Testis (tissue), 5 donors: ENCODE measurements at places on chromosomes 2 and 18. TPM values are rescaled to one million over a fixed set of nuclear protein-coding genes. Genes with fewer than 3 reads are reported as not detected.

DNA sequence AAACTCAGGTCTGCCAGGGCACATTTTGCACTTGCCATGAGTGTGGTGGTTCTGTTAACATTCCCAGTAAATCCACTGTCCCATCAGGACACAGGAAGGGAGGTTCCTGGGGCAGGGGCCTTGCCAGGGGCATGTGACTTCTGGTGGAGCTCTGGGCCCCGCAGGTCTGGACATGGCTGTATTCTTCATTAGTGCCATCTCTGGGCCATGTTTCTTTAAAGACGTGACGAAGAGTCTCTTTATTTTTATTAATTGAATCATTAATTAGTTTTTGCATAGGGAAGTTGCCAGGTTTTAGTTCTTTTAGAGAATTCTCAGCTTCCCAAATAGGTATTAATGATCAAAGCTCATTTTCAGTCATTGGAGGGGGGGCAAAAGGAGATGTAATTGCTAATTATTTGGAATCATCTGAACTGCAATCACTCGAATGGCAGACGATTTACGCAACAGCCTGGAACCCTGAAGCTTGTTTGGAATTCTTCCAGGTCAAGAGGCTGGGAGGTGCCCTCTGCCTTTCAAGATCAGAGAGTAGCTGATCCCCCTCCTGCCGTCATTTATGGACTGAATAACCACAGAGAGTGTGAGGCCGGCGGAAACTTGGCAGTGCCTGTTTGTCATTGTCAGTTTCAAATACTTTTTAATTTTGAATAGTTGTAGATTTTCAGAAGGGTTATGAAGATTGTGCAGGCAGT, 106.2 kb downstream of the RTP5 start:
- no peak for DNase-seq

GRCh38 chr2:216690853-216691741, 4.3 kb downstream of the IGFBP5 start:
- peak; percentile 86 for DNase-seq

GRCh38 chr2:45889053-45889452, 237.6 kb downstream of the PRKCE start:
- DNase-seq = peak; percentile 31

GRCh38 chr18:38032516-38032915, 466.9 kb upstream of the CELF4 start:
- no peak for DNase-seq

DNA sequence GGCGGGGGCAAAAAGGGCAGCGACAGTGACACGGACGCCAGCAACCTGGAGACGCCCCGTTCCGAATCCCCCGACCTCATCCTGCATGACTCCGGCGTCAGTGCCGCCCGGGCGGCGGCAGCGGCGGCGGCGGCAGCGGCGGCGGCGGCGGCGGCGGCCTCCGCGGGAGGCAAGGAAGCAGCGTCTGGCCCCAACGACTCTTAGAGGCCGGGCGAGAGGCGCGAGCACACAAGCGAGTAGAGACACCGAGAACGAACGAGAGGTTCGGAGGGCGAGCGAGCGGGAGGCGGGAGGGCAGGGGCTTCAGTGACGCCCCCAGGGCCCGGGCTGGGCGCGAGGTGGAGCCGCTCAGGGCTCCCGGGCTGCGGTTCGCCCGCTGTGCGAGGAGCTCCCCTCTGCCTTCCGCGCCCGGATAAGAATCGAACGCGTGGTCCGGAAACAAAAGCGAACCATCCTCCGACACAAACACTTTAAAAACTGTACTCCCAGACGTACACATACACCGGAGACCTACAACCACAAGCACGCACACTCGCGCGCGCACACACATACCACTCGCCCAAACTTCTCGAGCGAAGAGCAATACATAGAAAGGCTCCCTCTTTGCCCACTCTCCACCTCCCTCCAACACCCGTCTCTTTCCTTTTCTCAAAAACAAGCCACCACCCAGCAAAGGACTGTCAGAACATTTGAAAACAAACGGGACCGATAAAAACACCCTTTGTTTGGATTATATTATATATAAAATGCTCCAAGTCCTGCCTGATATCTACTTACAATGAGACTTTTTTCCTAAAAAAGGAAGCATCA, 2.8 kb downstream of the SP9 start:
- DNase-seq = no peak

GRCh38 chr2:171592036-171592555, 69.8 kb downstream of the CYBRD1 start:
- no peak for DNase-seq

DNA sequence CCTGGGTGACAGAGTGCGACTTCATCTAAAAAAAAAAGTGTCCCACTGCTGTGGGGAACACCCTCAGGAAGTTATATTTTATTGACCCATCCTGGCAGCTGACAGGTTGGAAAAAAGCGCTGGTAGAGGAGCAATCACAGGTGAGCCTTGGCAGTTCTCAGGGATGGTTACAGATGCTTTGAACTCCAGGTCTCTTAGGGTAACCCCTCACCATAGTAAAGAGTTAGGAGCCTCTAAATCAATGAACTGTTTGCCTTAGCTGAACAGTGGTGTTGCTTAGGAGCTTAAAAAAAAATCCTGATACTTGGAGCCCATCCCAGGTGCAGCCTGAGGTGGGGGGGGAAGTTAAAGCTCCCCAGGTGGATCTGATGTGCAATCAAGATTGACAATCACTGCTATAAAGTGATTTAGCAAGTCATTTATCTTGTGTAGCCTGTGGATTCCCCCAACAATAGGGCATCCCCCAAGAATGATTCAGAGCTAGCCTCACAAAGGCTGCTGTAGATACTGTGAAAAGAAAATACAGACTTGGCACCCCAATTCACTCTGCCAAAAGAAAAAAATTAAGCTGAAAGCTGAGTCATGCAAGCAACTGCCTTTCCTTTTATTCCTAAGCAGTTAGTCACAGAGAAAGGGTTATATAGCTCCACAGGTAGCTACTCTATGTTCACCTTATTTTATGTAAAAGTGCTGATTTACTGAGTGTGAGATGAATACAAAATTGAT, 14.8 kb downstream of the SLC16A14 start:
- no peak for DNase-seq

DNA sequence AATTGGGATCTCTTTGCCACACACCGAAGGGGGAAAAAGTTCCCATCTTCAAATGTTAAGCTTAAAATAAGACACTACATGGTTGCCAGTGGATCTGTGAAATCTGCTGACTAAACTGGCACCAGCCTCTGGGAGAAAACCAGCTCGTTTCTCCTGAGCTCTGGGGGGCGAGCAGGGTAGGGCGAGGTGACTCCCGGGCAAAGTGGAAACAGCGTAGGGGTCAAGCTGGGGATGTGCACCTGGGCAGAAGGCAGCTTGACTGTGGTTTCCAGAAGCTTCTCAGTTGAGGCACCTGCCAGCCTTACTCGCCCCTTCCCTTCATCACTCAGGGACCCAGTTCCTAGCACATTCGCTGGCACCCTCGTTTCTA, 62.8 kb downstream of the SFXN5 start:
- DNase-seq = no peak

DNA sequence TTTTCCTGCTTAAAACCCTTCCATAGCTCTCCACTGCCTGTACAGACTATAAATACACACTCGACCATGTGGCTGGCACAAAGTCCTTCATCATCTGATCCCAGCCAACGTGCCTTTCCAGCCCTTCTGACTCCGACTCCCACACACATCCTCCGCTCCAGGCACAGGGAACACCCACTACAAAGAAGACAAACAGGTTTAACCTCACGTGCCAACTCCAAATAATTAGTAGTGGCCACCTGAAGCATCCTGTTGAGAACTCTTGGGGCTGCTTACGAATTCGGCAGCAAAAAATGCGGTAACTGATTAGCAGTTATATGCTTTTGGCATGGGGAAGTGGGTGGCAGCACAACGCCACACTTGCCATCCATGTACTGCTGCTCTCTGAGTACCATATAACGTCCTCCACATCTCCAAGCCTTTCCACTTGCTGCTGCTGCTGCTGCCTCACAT, 12.1 kb downstream of the SPIRE1 start:
- peak; percentile 55 for DNase-seq

GRCh38 chr2:8255448-8255800, 426.4 kb upstream of the ID2 start:
- no peak for DNase-seq

- no peak for DNase-seq
Measured at GRCh38 chr18:54296062-54296461, 26.7 kb downstream of the POLI start.

- DNase-seq = no peak
Measured at GRCh38 chr18:13423352-13423751, 204.8 kb downstream of the LDLRAD4 start.

- DNase-seq = no peak
Measured at GRCh38 chr18:13124411-13124810, 94.1 kb upstream of the LDLRAD4 start.

DNA sequence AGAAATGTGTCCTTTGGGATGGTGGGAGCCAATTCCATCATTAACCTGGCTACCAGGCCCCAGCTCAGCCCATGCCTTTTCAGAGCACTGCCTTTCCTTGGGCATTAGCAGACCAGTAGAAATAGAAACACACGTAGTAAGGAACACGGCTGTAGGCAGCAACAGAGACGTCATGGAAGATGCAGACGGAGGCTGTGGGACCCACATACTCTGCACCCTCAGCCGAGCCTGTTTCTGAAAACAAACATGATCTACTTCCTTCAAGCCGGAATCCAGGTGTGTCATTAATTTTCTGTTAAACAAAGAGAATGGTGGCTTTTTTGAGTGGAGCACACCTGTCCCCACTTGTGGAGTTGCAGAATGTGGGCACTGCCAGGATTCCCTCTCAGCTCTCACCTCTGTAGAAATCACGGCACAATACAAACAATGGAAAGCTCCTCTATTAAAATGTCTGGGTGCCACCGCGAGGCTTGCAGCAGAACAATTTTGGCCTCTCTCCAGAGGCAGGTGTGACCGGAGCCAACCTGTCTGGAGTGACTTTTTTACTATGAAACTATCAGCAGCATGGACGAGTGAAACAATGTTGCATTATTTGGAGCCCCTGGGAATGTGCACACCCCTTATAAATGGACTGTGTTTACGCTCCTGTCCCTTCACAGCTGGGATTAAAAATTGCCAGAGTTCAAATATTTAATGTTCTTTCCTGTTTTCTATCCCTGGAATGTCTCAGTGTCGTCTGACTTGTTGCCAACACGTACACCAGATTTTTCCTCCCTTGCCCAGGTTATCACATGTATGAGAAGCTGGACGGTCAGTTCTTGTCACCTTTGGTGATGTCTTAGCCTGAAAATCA, 31.7 kb downstream of the SPP2 start:
- no peak for DNase-seq

DNA sequence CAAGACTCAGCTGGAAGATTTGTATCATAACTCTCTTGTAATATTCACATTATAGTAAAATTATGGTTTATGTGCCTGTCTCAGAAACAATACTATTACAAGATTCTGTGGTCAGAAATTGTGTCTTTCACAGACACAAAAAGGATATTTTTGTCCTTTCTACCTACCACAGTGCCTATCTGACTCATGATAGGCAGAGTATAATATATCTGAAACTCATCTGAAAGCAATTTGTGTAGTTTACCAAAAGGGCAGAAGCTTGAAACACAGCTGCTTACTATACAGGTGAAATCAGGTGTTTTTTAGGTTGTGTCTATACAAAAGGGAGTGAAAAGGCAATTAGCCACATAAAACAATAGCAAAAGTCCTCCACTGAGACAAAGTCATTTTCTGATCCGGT, 10.9 kb downstream of the TMEM200C start:
- DNase-seq = no peak

GRCh38 chr2:235051436-235052260, 99.8 kb downstream of the SH3BP4 start:
- no peak for DNase-seq

DNA sequence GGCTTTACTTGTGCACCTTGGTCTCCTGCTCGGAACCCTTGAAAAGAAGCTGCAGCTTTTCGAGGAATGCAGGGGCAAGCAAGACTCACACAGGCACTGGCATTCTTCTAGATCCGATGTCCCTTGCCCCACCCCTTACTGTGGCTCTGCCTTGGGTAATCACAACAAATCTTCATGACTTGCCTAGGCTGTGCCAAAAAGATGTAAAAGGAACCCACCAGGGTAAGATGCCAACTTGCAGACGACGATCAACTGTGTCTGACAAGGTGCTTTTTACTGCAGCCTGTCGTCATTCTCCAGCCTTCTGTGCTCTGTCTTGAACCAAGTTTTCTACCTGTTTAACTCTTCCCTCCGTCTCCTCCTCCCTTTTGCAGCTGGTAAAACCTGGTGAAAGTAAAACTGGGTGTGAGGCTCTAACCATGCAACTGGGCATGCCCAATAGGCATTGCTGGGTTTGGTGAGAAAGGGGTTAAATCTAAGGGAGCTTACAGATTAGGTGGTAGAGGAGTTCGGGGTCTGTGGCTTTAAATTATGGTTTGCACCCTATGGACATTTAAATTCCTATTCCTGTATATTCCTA, 909 bp upstream of the NRXN1 start:
- DNase-seq = no peak

DNA sequence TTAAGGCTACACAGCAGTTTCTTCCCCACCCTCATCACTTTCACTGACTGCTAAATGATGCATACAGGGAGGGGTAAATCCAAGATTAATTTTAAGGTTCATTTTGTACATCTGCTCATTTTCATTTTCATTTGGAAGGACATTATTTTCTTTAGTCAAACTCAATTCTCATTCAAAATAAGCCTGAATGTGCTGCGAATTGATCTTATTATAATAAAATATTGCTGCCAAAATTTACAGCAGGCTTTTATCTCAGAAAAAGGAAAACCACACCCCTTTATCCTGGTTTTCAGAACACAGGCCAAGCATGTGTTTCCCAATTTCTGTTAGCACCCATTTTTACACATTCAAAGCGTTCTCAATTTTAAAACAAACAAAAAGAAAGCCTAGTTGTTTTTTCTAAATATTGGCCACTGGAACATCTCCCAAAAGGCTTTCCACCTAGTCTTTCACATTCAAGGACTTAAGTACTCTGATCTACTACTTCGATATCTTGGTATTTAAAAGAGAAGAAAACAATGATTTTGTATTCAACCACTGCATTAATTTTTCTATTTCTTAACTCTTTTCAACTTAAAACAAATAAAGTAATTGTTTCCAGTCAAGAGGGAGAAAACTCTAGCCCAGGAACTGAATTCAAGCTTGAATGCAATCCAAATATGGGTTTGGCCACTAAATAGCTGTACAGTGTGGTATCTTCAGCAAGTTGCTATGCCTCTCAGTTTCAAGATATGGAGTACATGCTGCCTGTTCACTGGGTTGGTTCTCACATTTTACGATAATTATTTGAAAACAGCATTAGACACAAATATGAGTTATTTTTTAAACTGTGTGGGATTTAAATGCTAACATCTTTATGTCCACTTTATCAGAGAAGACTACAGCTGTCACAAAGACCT, 52.5 kb downstream of the CDH2 start:
- DNase-seq = no peak

GRCh38 chr2:98598781-98599428, 9.4 kb downstream of the COA5 start:
- no peak for DNase-seq

GRCh38 chr2:46296216-46296839, 879 bp upstream of the EPAS1 start:
- DNase-seq = peak; percentile 57

GRCh38 chr2:188551671-188552070, 260.0 kb downstream of the GULP1 start:
- no peak for DNase-seq

The AFF3 gene
- total RNA-seq = 27.1 TPM

The GDF7 gene
- 0.62 TPM for total RNA-seq

The ANKRD30BL gene
- total RNA-seq = 21.0 TPM

The ARHGAP28 gene
- total RNA-seq = 76.8 TPM

The GPR39 gene
- 4.0 TPM for total RNA-seq

The SRD5A2 gene
- 1.4 TPM for total RNA-seq

The ALKAL2 gene
- 46.9 TPM for total RNA-seq

The ECEL1 gene
- 8.7 TPM for total RNA-seq
